ENCODE measurements at places on chromosomes 11 and 22.

DNA sequence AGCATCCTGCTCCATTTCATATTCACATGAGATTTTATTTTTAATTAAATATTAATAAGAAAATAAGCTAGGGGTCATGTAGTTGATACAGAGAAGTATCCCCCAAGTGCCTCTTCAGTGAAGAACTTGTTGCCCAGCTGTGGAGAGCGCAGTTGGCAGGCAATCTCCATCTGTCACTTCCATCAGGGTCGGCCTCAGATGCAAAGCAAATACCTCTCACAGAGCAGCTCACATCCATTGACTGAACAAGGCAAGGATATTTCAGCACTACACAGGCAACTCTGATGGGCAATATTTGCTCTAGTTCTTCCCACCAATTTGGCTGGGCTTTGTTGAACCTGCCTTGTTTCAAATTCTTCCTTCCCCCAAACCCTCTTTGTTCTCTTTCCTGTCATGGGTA, 129.4 kb downstream of the NOX4 start:
- no peak for DNase-seq

- DNase-seq, result no peak
Observed at GRCh38 chr11:101478587-101479369, 105.0 kb downstream of the TRPC6 start.

GRCh38 chr11:106311531-106312230, 234.2 kb downstream of the AASDHPPT start:
- DNase-seq, result no peak

DNA sequence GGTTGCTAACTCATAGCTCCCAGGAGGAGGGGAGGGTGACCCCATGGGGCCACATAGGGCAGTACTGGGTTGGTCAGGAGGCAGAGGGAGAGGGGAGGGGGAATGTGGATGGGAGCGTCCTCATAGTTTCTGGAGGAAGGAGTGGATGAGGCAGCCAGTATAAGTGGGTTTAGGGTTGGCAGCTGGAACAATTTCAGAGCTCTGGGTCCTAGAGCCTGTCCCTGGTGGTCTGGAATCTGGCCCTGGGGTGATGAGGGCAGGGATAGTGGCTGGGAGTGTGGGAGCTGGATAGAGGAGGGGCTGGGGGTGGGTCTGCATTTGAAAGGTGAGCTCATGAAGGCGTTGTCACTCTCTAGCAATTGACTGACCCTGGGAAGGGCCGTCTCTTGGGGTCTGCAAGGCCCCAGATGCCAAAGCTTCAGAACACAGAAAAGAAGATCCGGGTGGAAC, 5.3 kb upstream of the MRGPRG start:
- DNase-seq, result no peak

- DNase-seq, result no peak
Observed at GRCh38 chr11:72653649-72654048, 20.6 kb downstream of the PDE2A start.

DNA sequence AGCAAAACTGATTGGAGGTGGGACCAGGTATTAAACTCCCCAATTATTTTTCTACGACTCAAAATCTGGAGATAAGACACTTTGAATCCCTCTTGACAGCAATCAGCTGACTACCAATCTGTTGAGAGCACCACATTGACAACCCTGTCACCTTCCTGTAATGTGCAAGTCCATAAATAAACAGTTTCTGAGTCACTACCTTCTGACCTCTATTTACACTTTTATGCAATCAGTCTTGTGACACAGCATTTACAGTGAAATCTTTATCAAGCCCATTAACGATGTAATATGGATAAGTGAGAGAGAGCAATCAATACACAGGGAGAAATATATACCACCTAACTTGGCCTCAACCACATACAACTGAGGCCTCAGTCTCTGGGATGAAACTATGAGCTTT, 283.7 kb upstream of the ANO5 start:
- no peak for DNase-seq

DNA sequence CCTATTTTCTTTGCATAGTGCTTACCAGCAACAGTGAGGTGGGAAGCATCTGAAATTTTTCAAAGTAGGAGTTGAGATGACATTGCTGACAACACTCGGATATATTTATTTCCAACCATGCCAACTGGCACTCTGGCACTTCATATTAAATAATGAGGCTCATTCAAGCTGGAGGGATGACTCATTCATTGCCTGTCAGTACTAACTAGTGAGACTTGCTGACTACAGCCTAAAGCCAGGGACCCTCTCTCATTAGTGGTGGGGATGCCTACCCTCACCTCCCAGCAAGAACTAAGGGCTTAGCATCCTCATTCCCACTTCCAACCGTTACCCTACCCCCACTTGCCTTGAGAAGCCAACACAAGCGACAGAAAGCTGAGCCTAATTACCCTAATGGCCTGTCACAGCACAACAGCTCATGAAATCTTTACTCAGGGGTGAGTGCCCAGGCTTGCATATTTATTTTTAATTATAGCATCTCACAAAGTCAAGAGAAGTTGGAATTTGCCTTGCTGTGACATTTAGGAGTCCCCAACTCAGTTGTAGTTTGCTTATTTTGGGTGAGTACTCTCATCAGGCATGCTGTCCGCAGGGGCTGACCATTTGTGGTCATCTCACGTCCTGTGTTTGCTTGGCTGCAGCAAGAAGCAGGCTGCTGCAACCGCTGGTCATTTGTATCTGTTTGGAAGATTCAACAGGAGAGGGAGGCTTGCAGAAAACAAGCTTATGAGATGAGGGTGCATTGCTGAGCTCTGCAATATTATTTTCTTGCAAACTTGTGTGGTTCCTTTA, 181.6 kb upstream of the POU2AF2 start:
- DNase-seq, result no peak

DNA sequence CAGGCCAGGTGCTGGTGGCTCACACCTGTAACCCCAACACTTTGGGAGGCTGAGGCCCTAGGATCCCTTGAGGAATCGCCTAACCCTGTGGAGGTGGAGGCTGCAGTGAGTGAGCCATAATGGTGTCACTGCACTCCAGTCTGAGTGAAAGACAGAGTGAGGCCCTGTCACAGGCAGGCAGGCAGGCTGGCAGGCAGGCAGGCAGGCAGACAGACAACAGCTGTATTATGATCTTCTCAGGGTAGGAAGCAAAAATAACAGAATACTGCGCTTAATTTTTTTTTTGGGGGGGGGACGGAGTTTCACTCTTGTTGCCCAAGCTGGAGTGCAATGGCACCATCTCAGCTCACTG, 3901.6 kb upstream of the OR11H1 start:
- DNase-seq, result no peak

GRCh38 chr11:113286509-113287497, 27.6 kb upstream of the TTC12 start:
- no peak for DNase-seq

GRCh38 chr22:36753120-36753802, 22.7 kb downstream of the IFT27 start:
- no peak for DNase-seq

GRCh38 chr11:72969894-72970335, 155.7 kb downstream of the ATG16L2 start:
- no peak for DNase-seq

DNA sequence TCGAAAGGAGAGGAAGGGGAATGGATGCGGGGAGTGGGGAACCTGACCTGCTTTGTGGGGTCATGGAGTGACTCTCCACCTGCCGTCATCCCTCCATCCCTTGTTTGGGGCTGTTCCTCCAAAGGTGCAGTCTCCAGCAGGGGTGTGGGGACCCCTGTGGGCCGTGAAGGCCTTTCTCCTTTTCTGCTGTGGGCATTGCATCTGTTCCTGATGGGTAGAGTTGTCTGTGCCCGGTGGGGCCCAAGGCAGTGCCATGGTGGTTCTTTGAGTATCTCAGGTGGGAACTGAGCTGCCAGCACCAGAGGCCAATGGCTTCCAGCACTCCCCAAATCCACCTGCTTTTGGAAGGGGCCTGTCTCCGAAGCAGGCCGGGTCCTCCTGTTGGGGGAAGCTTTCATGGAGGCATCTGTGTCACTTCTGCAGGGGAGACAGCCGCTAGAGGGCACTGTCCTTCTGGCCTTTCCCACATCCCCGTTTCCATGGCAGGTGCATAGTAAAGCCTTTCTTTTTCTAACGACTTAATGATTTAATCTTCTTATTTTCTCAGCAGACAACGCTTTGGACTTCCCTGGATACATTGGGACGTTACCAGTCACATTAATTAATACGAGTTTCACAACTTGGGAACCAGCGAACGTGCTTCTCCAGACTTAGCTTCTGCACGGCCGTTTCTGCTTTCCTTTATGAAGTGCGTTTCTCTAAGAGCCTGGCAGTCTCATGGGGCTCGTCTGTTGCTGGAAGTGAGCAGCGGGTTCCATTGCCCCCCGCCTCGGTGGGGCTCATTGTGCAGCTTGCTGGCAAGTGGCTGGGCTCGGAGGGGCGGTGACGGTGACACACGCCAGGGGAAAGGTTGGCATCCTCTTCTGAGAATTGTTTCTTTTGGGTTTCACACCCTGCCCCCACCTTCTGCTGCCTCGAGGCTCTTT, 57.1 kb downstream of the PARVB start:
- DNase-seq, result peak; percentile 35

GRCh38 chr11:2104524-2105440, 34.4 kb downstream of the IGF2 start:
- DNase-seq, result no peak

- DNase-seq, result no peak
Observed at GRCh38 chr11:69925366-69926196, 106.4 kb upstream of the FGF3 start.

DNA sequence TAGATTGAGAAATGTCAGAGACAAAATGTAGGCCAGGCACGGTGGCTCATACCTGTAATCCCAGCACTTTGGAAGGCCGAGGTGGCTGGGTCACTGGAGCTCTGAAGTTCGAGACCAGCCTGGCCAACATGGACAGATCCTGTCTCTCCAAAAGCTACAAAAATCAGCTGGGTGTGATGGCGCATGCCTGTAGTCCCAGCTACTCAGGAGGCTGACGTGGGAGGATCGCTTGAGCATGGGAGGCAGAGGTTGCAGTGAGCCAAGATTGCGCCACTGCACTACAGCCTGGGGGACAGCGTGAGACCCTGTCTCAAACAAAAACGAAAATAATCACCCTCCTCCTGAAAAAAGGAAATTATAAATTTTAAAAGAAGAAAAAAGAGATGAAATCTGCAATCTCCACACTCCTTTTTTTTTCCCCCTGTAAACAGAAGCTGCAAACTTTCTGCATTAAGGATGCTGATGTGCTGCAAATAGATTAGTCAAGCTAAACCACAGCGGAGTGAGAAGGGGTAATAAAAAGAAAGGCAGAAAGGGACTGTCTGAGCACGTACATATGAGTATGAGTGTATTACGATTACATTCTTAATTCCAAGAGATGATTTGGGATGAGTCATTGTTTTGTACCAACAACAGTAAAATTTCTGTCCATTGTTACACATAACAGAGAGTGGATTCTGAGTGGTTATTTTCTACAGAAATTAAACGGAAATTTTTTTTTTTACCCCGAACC, 87.3 kb downstream of the SIK3 start:
- no peak for DNase-seq
